ENCODE measurements at places on chromosomes 16 and 17.

- DNase-seq = no peak
Measured at GRCh38 chr16:86764551-86764950, 186.2 kb downstream of the FOXL1 start.

DNA sequence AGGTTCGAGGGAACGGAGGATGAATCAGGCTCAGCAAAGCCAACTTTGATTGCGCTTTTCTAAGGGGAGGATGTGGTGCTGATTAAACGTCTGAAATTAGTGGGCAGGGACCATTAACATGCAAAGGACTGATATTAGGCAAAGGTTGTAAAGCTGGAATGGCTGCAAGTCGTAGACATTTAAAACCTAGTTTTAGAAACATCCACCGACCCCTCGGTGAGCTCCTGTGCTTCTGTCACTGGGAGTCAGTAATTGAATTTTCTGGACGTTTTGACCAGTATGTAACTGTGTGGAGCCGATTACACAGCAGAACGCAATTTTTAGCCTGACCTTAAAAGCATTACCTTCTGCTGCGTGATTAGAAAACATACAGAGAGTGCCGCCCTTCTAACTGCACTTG lies 220.6 kb upstream of the HSBP1 start:
- no peak for DNase-seq

- no peak for DNase-seq
Measured at GRCh38 chr17:60297760-60298401, 94.1 kb downstream of the USP32 start.

- peak; percentile 31 for DNase-seq
Measured at GRCh38 chr16:31215287-31216162, 1.4 kb downstream of the PYDC1 start.

DNA sequence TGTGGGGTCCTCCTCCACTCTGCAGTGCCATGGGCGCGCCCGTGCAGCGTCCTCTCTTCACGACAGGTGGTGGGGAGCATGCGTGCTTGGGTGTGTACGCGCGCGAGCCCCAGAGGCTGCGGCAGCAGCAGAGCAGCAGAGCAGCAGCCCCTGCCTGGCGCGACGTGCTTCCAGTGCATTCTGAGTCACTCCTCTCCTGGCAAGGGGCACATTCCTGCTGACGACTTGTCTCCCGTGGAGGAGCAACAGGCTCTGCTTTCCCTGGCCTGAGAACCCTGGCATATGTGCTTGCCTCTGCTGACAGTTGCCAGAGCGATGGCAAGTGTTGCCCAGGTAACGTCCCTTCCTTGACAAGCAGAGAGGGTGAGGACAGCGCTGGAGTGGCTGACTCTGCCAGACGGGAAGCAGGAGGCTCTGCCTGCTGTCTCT lies 133.8 kb upstream of the PLCG2 start:
- peak; percentile 93 for DNase-seq

DNA sequence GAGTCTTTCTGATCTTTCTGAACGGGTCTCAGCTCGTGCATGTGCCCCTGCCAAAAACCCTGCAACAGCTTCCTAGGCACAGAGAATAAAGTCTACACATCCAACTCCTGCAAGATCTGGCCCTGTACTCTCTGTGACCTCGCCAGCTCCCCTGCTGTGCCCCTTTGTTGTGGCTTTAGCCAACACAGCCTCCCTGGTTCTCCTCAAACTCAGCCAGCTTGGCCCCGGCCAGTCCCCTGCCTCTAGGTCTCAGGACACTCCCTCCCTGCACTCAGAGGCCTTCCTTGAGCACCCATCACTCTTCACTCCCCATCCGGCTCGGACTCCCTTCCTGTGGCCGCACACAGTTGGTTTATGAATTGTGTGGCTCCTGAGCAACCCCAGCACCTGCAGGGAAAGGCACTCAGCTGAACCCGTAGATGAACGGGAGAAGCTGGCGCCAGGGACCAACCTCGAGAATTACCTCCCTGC lies 1.4 kb downstream of the CEP131 start:
- no peak for DNase-seq

DNA sequence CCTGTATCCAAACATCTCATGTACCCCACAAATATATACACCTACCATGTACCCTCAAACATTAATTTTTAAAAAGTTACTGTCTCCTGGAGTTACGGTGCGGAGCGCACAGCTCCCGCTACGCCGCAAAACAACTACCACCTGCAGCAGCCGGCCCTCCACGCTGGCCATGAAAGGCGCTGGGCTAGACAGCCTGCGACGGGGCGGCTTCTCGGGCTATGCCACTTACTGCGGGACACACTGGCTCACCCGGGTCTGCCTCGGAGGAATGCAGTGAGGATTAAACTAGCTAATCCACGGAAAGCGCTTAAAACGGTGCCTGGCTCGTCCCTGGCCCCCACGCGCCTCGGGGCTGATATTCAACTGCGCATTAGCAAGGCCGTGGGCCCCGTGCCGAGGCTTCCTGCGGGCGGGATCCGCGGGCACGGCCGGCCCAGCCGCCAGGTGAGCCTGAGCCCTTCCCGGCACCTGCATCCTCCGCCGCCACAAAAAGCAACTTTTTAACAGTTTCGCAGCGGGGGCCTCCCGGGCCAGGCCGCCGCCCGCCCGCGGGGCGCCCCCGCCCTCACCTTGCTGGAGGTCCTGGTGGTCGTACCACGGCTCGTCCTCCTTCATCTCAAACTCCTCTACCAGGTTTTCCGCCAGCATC lies 633 bp downstream of the CDR2 start:
- no peak for DNase-seq

GRCh38 chr16:86929057-86929871 lies 350.9 kb downstream of the FOXL1 start:
- no peak for DNase-seq

DNA sequence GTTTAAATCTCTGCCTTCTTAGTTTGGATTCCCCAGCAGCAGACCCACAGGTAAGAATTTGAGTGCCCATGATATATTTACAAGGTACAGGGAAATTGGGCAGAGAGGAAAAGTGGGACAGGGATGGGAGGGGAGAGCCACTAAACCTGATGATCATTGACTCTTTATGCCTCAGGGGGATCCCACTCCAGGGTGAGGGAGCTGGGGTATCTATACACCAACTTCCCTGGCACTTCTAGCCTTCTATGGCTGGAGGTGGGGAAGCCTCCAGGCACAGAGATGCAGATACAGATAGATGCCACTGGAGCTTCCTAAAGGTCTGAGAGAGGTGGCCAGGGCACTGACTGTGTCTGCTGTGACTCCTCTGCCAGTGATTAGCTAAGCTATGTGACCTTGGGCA lies 256.4 kb downstream of the KATNIP start:
- no peak for DNase-seq

GRCh38 chr17:16941072-16942036 lies 30.6 kb downstream of the TNFRSF13B start:
- no peak for DNase-seq

DNA sequence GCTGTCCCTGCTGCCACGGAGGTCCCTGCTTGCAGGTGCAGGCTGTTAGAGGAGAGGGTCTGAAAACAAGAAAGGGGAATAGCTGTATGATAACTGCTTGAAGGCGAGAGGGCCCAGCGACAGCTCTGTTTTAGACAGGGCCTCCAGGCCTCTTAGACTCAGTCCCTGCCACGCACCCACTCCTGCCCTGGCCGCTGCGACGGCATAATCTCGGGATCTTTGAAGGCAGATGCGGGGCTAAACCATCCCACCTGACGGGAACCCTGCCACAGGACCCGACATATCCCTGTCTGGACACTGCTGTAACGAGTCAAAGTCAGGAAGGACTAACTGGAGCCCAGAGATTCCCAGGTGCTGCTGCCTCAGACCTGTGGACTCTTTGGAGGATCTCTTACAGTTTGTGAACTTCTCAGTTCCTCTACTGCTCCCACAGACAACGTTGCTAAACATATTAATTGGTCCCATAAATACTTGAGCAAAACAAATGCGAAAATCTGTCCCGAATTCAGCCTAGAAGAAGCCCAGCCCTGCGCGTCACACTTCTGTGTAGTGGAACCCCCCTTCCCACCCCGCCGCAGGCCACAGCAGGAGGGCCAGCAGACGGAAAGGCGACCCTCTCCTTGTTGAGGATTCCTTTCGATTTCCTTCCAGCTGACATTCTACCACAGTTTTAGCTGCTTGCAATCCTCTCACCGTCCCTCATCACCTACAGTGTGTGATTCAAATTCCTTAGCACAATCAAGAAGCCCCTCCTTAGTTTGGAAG lies 998 bp upstream of the TMEM11 start:
- DNase-seq = no peak

GRCh38 chr16:46949241-46949892 lies 24.1 kb downstream of the DNAJA2 start:
- peak; percentile 17 for DNase-seq

GRCh38 chr17:78658281-78658785 lies 81.1 kb upstream of the DNAH17 start:
- DNase-seq = no peak

GRCh38 chr17:32558997-32559650 lies 72.3 kb downstream of the CDK5R1 start:
- DNase-seq = no peak

DNA sequence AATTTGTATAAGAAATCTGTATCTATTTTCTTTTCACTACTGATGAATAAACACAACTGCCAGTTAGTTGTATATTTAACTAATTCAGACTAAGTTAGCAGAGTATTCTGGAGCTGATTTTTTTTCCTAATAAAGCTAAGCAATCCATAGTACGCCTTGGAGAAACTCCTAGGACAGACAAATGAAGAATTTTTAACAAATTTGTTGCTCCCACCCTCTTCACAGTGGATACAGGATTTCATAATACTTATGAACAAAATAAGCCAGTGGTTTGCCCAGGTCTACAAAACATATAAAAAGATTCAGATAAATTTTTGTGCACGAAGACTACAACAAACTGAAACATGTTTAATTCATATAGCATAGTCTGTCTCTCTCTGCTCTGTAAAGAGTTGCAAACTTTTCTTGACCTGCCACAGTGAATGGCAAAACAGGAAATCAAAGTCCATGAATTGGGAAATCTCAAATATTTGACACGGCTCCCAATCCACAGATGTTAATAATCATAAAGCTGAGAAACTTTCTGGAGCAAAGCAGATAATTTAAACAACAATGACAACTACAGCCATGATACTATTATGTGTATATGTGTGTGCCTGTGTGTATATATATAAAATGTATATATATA lies 594 bp upstream of the ABCA6 start:
- DNase-seq = no peak

- peak; percentile 40 for DNase-seq
Measured at GRCh38 chr17:79739148-79740062, 8.7 kb downstream of the ENPP7 start.

DNA sequence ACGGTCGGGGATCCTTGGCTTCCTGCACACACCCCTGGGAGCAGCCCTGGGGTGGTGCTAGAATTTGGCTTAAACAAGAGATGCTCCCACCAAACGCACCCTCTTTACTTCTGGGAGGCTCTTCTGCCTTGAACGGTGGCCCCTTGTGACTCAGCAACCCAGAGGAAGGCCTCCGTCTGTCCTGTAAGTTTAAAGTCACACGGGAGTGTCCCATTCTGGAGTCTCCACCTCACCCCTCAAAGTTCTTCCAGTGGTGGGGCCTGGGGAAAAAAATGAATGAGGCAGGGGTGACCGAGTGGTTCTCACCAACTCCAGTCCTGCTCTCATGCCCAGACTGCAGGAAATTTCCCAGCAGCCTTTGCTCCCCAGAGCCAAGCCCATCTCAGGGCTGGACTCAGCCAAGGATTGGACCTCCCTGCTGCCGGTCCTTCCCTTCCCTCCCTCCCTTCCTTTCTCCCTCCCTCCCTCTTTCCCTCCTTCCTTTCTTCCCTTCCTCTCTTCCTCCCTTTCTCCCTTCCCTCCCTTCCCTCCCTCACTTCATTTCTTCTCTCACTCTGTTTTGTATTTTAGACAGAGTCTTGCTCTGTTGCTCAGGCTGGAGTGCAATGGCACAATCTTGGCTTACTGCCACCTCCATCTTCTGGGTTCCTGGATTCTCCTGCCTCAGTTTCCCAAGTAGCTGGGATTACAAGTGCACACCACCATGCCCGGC lies 11.4 kb downstream of the ITGAD start:
- peak; percentile 42 for DNase-seq

DNA sequence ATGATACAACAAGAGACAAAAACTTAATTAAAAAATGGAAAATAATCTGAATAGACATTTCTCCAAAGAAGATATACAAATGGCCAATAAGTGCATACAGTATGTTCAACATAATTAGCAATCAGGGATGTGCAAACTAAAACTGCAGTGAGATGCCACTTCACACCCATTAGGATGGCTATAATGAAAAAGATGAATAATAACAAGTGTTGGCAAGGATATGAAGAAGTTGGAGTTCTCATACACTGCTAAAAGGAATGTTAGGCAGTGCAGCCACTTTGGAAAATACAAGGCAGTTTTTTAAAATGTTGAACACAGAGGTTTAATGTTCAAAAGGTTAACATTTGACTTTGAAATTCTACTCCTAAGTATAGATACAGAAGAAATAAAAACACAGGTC lies 69.8 kb downstream of the PCTP start:
- DNase-seq = no peak

DNA sequence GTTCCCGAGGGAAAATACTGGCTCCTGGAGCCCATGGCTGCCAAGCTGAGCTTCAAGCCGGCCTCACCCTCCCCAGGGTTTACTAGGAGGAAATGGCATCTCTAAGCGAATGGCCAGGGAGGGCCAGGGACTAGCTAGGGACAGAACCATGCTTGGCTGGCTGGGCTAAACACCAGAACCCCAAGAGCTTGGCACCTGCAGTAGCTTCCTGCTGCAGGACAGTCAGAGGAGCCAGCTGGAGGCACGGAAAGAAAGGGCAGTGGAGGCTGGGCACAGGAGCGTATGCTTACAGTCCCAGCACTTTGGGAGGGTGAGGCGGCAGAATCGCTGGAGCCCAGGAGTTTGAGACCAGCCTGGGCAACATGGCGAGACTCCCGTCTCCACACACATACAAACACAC lies 33.7 kb downstream of the PEMT start:
- no peak for DNase-seq

DNA sequence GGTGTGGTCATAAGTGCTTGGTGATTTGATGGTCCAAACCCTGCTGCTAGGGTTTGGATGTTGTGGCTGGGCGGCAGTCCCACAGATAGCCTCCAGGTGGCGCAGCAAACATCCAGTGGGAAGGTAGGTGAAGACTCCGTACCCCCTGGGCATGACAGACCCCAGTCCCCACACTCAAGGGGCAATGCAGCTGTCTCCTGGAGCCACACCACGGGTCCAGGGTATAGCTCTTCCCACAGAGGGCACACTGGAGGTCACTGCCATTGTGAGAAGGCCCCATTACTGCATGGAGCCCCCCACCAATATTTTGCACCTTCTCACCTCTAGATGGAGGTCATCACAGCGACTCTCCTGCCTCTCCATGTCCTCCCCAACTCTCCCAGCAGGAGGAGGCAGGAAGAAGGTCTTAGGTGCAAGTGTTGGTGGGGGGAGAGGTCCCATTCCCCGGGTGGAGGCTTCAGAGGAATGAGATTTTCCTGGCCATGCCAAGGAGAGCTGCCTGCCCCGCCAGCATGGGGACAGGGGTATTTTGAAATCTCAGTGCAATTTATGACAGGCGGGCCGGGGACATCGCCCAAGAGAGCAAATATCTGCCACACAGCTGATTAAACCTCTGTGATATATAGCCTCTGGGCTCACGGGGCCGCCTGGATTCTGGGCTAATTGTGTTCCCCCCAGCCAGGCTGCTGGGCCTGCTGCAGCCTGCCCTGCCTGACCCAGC lies 17.1 kb upstream of the C17orf113 start:
- no peak for DNase-seq

GRCh38 chr17:58120195-58120822 lies 27.9 kb upstream of the OR4D1 start:
- DNase-seq = peak; percentile 71
